ENCODE measurements at places on chromosomes 1 and 21. TPM values are rescaled to one million over a fixed set of nuclear protein-coding genes. Genes with fewer than 3 reads are reported as not detected.
A peak's percentile ranks its signal among the peaks of the same experiment; 100 is the strongest.

DNA sequence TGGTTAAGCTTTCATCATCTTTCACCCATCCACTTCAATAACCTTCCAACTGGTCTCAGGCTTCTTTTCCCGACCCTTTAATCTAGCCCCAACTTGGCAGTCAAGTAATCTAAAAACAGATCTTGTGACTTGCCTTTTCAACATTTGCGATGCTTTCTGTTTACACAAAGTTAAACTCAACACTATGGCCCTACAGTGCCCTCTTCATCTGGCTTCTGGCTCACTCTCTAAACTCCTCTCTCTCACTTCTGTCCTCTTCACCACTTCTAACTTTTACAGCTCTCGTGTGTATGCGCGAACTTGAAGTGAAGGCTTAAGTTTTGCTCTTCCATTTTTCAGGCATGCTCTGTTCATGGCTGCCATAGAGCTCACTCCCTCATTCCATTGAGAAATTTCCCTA is 1122.3 kb upstream of the ADGRL2 start:
- no peak for DNase-seq

DNA sequence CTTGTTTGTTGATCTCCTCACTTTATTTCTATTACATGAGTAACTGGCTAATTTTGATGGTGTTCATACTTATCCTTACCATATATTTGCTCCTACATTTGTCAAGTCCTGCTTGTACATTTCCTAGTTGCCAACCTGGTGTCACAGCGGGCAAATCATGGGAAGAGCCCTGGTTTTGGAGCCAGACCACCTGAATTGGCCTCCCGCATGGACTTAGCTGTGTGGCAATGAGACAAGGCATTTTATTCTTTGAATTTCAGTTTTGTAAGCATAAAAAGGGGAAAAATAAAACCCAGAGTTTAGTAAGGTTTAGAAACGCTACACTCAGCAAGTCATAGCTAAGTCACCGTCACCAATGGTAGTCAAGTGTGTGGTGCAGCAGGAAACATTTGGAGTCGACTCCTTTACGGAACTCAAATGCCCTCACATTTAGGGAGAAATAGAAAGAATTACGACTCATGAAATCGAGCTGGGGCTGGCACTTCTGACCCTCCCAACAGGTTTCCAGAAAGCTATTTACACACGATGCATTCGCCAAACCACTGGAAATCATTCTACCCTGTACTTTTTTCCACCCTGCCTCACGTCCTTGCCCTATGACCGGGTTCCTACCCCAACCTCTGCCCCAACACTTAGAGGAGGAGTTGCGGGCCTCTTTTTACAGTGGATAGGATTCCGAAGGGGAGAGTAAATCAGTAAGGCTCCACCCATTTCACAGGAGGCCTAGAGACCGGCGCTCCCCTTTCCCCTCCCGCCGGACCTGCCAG is 492 bp upstream of the PGM1 start:
- DNase-seq = no peak

DNA sequence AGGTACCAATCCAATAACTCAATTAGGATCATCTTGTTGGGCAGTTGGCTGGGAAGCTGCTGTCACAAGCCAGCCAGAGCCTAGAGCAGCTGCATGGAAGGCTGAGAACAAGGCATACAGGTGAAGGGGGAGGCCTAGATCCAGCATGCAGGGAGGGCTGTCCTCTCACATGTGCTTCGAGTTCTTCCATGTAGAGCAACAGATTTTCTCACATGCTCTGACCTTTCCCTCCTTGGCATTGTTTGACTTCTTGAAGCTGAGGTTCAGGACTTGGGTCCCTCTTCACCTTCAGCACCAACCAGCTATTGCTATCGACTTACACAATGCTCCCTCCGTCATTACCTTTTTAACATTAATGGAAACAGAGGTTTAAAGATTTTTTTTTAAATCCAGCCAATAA is 257.7 kb downstream of the ATG4C start:
- DNase-seq = no peak

DNA sequence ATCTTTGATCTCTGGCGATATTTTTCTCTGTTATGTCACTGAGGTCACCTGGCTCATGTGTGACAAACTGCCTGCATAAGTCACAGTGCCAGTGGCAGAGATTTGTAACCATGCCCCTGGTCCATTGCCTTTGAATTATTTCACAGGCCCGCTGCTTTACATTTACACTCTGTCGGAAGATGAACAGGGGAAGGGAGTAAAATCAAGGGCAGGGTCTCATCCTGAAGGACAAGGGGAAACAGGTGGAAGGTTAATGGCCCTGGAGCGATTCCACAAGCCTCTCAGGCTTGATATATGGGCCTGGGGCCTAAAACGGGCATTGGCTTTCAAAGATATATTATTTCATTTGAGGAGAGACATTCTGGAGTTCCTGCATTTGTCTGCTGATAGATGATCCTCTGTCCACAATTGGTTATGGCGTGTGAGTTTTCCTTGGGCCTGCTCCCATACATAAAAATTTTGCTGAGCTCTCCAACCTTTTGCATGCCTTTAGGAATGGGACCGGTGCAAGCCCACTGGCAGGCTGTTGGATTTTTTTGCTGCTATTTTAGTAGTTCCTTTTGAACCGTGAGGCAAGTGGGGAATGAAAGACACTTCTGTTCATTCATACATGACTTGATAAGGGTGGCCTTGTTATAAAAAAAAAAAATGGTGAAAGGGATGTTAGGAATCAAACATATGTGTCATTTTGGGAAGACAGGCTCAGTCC is 51.9 kb downstream of the NR5A2 start:
- DNase-seq = no peak

DNA sequence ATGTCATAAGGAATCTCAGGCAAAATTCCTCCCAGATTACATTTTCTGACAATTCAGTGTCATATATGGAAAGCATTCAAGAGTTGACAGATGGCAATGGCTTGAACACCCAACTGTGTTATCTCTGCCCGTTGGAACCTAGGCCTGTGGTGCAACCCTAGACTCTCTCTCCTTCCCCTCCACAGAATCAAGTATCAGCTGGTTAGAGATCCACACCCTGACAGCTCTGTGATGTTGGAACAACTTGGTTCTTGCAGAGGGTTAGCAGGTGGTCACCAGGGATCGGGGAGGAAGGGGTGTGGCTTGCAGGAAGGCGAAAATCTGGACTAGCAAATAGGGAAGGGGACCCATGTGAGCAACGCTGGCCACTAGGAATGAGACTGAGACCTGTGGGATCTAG is 26.3 kb downstream of the PCSK9 start:
- no peak for DNase-seq

GRCh38 chr1:1161078-1161682 is 12.5 kb upstream of the TTLL10 start:
- DNase-seq = no peak

GRCh38 chr1:99680270-99680669 is 34.4 kb downstream of the PALMD start:
- no peak for DNase-seq

GRCh38 chr1:170494369-170494768 is 37.6 kb upstream of the GORAB start:
- DNase-seq = no peak

DNA sequence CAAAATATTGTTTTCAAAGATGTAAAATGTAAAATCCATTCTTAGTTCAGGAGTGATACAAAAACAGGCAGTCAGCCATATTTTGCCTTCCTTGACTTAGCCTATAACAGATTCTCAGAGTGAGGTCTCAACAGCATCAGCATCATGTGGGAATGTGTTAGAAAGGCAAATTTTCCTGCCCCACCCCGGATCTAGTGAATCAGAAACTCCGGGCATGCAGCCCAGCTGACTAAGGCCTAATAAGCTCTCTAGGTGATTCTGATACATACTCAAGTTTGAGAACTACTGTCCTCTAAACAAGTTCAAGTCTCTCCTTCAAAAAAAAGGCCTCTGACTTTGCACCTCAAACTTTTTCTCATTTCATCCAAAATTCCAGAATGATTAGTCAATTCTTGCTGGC is 46.9 kb upstream of the PRRC2C start:
- DNase-seq = peak; percentile 42

DNA sequence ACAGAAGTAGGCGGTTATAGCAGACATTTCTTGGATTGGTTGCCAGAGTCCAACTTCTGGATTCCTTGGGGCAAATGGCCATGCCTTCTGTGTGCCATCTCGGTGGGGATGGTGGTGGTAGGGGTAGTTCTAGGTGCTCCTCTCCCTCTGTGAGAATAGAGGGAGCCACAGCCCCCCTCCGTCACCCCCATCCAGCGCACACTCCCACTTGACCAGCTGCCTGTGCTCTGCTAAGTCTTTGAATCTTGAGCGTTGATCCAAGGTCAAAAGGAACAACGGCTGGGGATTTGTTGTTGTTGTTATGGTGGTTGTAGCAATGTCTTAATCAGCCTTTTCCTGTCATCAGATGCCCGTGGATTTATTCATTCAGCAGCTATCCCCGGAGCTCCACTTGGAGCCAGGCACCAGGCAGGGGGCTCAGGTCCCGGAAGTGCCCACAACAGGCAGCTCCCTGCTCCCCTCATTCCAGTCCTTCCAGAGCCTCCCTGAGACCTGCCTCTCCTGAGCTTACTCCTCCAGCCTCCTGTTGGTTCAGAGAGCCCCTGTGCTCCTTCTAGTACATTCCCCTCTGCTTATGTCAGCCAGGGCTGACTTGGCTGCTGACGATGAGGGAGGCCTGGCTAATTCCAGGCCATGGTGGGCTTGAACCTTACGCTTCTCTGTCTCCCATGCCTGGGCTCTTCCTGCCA is 146.6 kb upstream of the WNT4 start:
- peak; percentile 52 for DNase-seq

GRCh38 chr1:248152056-248152827 is 7.3 kb downstream of the OR2M5 start:
- DNase-seq = no peak

DNA sequence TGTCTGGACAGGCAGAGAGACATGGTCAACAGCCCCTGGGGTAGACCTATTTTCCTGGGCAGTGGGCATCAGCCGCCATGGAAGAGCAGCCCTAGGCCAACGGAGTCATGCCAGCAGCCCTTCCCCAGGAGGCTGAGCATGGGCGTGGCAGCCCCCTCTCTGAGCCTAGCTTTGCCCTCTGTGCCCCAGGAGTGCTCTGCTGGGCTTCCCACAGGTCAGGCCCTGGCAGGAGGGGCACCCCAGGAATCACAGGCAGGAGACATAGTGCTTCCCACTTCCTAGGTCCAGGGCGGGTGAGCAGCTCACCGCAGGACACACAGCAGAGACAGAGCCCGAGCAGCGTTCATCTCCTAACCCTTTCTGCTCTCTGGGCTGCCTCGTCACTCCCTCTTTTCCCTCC is 132.8 kb downstream of the GLIS1 start:
- no peak for DNase-seq

DNA sequence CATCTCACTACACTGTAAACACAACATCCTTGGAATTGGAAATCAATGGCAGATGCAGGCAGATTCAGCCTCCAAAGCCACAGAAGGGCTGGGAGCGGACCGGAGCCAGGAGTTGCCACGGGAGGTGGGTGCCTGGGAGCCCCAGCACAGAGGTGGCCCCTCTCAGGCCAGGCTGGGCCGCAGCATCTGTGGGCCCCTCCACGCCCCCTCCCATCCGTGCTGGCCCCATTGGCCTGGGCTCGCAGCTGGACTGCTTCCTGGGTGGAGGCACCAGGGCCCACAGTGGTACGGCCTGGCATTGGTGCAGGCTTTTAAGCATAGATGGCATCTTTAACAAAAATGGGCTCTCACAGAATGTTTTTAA is 64.2 kb downstream of the SLX9 start:
- no peak for DNase-seq

DNA sequence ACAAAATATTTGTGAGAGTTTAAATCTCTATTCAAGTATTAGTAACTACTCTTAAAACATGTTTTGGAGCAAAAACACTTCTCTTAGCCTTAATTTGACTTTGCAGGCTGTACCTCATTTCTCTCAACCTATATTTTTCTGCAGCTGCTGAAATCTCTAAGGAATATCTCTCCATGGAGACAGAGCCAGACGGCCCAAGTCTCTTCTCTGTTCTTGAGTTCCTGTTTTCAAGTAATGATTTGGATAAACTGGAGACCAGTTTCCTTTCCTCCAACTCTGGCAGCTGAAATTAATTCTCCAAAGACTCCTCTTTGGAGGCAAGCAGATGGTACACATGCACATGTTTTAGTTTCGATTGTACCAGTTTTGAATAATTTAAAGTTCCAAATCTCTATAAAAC is 659.7 kb upstream of the NEGR1 start:
- DNase-seq = no peak

- DNase-seq = peak; percentile 81
Observed at GRCh38 chr1:8077120-8077573, 51.0 kb upstream of the ERRFI1 start.

- no peak for DNase-seq
Observed at GRCh38 chr1:240499012-240499411, 112.9 kb downstream of the GREM2 start.

DNA sequence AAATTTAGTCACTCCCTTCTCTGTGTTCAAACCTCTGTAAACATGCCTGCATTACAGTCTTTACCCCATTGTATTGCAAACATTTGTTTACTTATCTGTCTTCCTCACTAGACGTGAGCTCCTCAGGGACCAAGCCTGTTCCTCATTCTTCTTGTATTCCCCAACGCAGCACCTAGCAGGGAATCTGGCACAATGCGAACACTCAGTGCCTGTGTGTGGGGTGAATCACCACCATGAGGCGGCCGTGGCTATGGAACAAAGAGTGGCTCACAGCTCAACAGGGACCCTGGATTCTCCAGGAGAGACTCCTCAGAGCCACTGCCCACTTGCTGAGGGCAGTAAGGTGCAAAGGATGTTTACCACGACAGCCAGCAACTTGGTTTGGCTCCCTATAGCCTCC is 95.9 kb downstream of the DDX20 start:
- no peak for DNase-seq

ANGPTL3 gene
- 88.6 TPM for total RNA-seq

ATPAF1 gene
- total RNA-seq = 57.5 TPM

ADAMTS5 gene
- total RNA-seq = 2.9 TPM

OR2L13 gene
- total RNA-seq = not detected
